Psoas muscle (tissue), 8 donors: ENCODE measurements at places on chromosomes 1 and 21. TPM values are rescaled to one million over a fixed set of nuclear protein-coding genes. Genes with fewer than 3 reads are reported as not detected.

DNA sequence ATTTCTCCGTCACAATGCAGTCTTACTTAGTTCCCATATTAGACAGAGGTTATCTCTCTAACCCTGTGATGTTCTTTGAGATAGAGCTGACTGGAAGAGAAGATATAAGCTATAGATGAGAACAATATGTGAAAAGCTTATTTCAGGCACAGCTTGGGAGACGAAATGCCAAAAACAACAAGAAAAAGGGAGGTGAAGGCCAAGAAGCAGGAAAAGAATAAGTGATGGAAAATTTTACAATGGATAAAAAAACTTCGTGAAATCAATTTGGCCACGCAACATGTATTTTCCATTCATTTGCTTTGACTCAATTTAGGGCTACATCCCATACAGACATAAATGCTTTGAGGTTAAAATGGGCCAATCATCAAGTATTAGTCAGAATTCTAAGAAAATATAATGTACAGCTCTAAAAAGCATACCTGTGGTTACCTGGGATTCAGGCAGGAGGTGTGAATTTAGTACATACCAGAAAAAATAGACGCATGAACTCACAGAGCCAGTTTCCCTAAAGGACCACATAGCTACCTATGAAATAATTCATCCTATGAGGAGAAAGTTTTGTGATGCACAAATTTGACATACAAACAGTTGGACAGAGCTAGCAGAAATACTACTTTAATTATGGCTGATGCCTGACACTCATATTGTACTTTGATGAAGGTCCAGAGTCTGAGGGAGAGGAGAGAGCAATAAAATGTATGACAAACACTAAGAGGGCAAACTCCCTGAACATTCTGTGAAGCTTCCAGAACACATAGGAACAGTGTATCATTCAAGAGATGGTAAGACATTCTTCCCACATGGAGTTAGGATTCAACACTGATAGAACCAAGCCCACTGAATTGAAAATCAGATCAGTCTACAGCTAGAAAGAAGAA is 12.1 kb downstream of the RGS1 start:
- DNase-seq, result no peak
- no peaks in the 10 kb centered on the region for H3K36me3 ChIP-seq
- no peaks in the 10 kb centered on the region for H3K27me3 ChIP-seq
- no peak overlapping the region for H3K27ac ChIP-seq
- no peak overlapping the region for H3K4me3 ChIP-seq

DNA sequence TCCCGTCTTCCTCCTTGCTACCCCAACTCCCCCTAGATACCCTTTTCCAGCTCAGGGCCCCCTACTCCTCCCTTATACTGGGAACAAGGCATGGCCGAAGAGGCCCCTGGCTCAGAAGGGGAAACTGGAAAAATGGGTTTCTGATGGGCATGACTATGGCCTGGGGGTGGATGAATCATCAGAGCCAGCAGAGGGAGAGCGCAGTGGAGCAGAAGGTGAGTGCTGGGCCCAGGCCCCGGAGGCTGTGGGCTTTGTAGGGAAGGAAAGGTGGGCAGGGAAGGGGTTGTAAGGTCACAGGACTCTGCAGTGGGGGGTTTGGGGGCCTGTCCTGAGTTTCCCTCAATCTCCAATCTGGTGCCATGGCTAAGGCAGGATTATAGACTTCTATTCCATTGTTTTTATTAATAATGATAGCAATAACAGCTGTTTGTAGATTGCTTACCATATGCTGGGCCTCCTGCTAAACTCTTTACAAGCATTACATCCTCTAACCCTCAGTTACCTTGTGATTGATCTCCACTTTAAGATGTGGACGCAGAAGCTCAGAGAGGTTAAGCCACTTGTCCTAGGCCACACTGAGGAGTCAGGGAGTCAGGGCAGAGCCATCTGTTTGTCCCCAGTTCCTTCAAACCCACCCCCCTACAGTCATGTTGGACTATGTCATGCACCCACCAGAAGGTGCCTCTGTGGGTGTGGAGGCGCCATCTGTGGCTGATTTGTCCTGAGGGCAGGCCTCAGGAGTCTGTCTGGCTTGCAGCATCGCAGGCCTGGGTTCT is 36.2 kb upstream of the ZNF362 start:
- DNase-seq, result no peak
- H3K27ac ChIP-seq, result no peak overlapping the region
- no peaks in the 10 kb centered on the region for H3K4me1 ChIP-seq
- no peaks in the 10 kb centered on the region for H3K36me3 ChIP-seq
- H3K4me3 ChIP-seq, result no peak overlapping the region

DNA sequence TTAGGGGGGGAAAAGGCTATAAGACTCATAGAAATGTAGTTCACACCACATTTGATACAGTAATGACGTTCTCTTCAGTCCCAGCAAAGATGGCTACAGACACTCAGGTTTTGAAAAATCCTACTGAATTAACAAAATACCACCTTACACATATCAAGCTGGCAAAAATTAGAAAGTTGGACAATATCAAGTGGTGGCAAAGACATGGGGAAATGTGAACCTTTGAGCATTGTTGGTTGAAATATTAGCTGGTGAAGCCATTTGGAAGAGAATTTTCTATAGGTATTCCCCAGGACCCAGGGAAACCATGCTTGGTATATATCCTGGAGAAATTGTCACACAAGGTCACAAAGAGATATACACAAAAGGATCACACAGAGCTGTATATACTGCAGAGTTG is 163.0 kb downstream of the ADSS2 start:
- H3K36me3 ChIP-seq, result no peaks in the 10 kb centered on the region
- H3K27me3 ChIP-seq, result peaks cover 5% of the 10 kb centered on the region
- no peaks in the 10 kb centered on the region for H3K4me1 ChIP-seq
- DNase-seq, result no peak

ITPKB gene
- total RNA-seq, result 7.7 TPM
